ENCODE measurements at places on chromosomes 11 and 22.

- no peak for DNase-seq
These were observed 70.2 kb downstream of the TP53I11 start for GRCh38 chr11:44880511-44880910.

- no peak for DNase-seq
These were observed 2350.4 kb upstream of the RAG2 start for GRCh38 chr11:38948392-38948791.

DNA sequence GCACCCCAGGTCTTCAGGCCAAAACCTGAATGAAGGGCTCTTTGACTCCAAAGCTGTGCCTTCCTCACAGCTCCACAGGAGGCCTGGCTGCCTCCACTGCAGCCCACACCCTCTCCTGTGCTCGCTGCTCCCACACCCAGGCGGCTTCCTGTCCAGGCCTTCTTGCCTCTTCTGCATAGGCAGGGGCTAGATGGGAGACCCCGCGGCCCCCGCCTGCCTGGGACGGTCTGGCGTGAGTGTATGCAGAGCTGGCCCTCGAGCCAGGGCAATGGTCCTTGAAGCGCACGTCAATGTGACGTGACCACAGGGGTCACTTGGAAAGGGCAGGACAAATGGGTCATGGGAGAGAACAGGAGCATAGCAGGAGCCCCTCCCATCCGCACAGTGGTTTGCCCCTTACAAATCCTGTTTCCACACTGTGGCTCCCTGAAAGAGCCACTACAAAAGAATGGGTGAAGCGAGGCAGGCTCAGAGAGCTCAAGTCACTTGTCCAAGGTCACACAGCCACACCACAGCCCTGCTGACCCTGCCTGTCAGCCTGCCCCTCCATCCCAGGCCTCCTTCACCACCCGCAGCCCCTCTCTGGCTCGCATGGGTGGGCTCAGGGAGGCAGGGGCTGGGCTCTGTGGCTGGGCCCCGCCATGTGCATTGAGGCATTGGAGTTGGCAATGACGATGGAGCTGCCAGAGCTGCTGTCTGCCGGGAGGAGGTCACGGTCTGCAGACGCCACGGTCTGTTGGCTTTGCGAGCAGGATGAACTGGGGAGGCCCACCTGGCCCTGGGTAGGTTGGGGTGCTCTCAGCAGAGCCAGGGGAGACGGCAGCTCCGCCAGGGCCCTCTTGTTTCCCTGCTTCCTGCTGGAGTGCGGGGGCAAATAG lies 71.2 kb upstream of the WNT11 start:
- DNase-seq, result no peak

DNA sequence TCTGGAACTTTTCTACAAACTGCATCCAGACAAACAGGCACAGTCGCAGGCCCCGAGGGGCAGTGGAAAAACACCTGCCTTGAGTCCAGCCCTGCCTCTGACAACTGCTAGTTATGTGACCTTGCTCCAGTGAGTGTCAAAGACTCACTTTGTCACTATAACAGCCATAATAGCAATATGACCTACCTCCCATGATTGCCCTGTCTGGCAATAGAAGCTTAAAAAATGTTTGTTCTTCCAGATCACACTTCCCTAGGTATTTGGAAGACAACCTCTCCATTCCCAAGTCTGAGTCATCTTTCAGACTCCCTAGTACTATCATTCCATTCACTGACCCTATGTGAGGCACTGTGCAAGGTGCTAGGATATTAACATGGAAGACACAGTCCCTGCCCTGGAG lies 74.5 kb downstream of the RPL27A start:
- no peak for DNase-seq

DNA sequence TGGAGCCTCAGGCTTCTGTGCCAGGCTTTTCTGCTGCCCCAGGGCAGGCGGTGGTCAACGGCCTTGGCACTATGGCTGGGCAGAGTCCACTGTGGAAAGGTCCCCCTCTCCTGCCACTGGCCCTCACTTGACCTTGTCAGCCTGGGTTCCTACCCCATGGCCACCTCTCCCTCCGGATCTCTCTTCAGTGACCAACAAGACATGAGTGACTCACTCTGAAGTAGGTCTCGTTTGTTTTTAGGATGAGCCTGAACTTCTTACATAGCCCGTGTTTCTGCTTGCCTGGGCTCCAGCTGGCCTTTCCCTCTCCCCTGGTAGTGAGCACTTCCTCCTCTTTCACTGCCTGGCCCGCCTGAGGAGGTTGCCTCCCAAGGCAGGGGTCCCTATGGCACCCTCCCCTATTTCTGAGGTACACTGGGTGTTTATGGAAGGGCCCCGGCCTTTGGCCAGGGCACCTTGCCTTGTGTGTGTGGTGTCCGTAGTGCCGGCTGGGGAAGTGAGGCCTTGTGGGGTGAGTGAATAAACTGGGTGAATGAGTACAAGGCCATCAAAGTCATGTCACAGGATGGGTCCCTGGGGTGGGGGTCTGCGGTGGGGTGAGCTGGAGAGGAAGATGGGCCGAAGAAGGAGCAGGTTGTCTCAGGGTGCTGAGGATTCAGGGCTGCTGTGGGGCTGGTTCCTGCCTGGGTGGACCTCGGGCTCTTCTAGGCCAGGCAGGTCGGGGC lies 5.0 kb downstream of the SHANK3 start:
- DNase-seq, result no peak

- DNase-seq, result no peak
These were observed 18.1 kb downstream of the JHY start for GRCh38 chr11:122900587-122901202.
